ENCODE measurements at places on chromosomes 1 and 21.

- DNase-seq, result no peak
These were observed 76.7 kb upstream of the GPR88 start for GRCh38 chr1:100461222-100461621.

GRCh38 chr21:29413683-29414082, 115.0 kb downstream of the BACH1 start:
- no peak for DNase-seq

- no peak for DNase-seq
These were observed 5.4 kb upstream of the SFN start for GRCh38 chr1:26857473-26858060.

- DNase-seq, result no peak
These were observed 318.9 kb downstream of the SEC16B start for GRCh38 chr1:177650947-177651346.

- DNase-seq, result peak; percentile 31
These were observed 85.0 kb downstream of the MRPL37 start for GRCh38 chr1:54284781-54285529.

DNA sequence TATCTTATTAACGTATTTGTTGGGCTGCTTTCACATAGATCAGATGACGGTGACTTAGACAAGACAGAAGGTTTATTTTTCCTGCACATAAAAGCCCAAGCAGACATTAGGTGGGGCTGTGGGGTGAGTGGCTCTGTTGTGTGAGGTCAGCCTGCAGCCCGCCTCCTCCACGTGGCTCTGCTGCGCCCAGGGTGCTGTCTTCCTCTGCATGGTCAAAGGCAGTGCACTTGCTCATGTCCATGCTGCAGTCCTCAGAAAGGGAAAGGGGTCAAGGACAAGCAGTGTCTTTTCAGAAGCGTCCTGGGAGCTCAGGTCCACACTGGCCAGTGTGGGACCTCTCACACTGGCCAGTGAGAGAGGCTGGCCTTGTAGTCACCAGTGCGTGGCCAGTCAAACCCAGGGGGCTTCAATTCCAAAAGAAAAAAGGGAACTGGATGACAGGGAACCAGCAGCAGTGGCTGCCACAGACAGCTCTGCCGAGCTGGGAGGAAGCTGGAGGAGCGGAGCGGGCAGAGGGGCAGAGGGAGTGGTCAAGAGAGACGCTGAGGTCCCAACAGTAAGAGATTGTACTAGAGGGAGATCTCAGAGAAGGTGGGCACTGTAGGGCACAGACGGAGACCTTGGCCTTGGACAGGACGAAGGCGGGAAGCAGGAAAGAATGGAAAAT, 35.9 kb upstream of the SLC45A1 start:
- DNase-seq, result no peak

DNA sequence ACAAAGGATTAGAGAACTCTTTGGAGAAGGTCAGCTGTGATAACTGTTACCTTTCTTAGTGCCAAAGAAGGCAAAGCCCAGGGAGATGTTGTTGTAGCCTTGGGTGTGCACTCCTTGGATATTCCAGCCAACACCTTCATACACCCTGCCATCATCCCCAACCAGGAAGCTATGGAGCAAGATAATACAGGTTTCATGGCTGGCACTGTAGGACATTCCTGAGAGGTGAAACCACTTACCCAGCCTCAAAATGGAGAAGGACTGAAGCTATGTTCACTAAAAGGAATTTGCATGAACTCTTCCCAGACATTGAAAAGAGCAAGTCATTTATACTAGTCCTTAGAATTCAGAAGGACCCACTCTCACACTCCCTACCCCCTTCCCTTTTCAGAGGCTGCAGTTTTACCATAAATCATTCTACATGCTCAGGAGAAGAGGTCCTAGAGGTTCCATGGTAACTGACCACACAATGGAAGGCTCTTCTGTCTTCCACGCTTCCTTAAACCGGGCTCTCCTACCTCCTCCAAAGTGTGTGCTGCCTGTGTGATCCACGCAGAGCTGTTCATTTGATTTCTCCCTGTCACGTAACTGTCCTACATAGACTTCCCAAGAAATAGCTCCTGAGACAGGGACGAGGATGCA, 5.5 kb downstream of the PGLYRP4 start:
- no peak for DNase-seq

GRCh38 chr1:30906631-30907441, 1.7 kb downstream of the SDC3 start:
- no peak for DNase-seq

DNA sequence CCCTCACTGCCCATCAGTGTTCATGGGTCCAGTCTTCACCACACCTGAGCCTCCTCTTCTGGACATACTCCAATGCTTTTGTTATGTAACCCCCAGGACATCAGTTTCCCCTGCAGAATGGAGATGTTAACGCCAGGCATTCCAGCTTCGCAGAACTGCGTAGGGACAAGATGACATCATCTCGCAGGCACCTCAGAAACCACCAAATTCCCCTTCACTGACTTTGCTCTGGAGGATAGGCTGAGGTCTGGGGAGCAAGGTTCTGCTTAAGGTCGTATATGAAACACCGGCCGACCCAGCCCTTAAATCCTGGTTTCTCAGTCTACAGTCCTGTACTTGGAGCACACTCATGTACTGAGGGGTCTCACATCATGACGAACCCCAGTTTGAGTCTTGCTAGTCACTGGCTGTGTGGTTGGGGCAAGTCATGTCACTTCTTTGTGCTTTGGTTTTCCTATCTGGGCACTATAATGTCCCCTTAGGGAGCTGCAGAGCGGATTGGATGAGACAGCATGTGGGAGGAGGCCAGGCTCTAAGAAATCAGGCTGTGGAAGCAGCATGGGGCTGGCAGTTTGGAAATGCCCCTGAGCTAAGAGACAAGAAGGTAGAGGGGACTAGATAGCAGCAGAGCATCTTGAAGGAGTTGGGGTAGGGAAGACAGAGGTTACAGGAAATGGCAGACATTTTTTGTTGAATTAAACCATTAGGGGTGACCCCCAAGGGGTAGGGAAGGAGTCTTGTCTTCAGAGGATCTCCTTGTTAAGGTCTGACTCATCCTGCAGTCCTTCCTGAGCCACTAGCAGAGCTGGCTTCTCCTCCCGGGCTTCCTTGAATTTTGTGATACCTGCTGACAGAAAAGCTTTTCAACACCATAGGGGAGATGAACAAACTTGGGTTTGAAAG, 138.3 kb downstream of the FOXD2 start:
- no peak for DNase-seq

- no peak for DNase-seq
These were observed at the start of gene CLDN17 for GRCh38 chr21:30166705-30167104. Gene CLDN17 (minus strand): TSS chr21:30166805. CDS start chr21:30166617, 188 bp downstream.

GRCh38 chr1:169012416-169012815, 94.1 kb upstream of the ATP1B1 start:
- DNase-seq, result no peak

GRCh38 chr21:39041816-39042215, 141.4 kb downstream of the PSMG1 start:
- no peak for DNase-seq

DNA sequence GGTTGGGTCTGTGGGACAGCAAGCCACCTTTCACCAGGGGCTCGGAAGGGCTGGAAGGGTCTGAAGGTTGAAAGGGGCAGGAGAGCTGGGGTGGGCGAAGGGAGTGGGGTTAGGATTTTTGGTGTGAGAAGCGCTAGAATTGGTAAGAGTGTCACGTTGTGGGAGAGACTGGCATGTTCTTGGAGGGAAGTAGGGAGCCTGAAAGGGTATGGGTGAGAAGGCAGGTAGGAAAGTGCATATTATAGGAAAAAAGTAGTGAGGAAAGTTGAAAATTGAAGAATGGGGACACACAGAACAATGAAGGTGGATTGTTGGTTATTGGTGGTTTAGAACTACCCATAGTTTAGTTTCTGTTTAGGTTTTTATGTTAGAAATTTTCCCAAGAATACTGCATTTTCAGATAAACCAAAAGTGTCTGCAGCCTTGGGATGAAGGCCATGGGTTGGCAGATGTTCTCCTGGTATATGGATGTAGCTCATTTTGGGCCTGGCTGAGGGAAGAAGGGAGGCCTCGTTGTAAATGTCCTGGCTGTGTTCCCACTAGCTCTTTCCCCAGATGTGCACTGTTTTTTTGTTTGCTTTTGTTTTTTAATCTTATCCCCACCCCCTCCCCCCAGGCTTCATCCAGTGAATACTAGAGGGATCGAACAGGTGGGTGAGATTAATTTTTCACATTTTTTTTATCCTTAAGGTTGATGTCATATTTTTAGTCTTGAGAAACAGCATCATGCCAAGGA, 1.2 kb downstream of the LRRC42 start:
- no peak for DNase-seq

GRCh38 chr1:6445062-6445763, 20.6 kb downstream of the ESPN start:
- DNase-seq, result peak; percentile 60

DNA sequence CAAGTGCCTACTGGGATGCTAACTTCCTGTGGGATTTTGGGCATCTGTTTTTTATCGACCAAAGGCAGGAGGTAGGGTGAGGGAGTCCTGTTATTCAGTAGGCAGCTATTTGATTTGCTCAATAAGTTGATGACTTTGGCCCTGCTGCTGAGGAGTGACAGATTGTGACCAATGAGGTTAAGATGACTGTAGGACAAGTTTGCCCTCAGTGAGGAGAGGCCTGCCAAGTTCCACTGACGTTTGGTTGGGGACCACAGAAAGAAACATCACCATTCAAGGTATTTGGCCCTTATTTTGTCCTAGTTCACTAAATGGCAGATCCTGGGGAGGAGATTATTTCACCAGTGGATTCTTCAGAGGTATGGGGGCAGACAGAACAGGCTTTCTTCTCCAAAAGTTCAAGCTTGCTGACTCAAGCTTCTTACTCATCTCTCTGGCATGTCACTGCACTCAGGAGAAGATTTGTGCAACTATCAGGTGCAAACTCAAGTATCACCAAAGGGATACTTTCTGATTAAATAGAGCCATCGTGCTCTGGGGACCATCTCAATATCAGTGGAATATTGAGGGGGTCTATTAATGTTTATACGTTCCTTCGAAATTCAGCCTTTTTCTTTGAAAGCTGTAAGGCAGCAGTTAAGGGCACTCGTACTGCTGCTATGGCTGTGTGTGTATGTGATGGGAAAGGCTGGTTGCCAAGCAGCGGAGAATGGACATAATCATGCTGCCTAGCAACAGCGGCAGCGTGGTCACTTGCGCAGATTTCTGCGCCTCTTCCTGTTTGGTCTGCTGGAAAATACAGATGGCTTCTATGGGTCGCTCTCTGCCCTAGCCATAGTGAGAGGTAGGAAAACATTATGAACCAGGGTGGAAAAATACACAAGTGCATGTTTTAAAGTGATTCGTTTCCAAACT, 78.7 kb downstream of the PBX1 start:
- DNase-seq, result no peak

GRCh38 chr1:9808459-9808858, 15.3 kb downstream of the CLSTN1 start:
- DNase-seq, result no peak

DNA sequence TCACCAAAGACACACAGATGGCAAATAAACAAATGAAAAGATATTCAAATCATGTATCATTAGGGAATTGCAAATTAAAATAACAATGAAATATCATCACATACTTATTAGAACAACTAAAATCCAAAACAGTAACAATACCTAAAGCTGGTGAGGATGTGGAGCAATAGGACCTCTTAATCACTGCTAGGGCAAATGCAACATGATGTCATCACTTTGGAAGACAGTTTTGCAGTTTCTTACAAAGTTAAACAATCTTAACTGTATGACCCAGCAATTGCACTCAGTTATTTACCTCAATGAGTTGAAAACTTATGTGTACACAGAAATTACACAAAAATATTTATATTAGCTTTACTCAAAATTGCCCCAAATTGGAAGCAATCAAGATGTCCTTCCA, 47.3 kb downstream of the SELENOF start:
- no peak for DNase-seq

- DNase-seq, result no peak
These were observed 63.1 kb downstream of the PTPRU start for GRCh38 chr1:29299446-29299845.

- no peak for DNase-seq
These were observed 22.2 kb upstream of the EIF4G3 start for GRCh38 chr1:21198929-21199328.

DNA sequence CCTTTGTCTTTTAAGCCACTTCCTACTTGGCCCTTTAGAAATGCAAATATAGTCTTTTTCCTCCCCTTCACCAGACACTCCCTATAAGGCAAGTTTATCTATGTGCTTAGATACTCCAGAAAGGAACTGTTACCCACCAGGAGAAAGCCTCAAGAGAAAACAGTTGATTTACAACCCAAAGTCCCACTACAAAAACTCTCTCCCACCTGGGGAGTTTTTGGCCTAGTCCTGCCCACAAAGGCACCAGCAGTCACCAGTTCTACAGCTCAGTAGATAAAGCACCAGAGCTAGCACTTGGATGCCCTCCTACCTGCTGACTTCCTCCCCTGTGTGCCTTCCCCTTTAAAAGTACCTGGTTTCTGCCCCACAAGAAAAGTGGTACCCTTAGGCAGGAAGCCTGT, 27.7 kb upstream of the HAO2 start:
- DNase-seq, result no peak

- no peak for DNase-seq
These were observed 24.4 kb upstream of the WDR26 start for GRCh38 chr1:224458996-224459395.

- no peak for DNase-seq
These were observed 11.2 kb upstream of the GATAD2B start for GRCh38 chr1:153933955-153934354.

GRCh38 chr21:15319727-15320126, 254.9 kb upstream of the NRIP1 start:
- DNase-seq, result no peak

DNA sequence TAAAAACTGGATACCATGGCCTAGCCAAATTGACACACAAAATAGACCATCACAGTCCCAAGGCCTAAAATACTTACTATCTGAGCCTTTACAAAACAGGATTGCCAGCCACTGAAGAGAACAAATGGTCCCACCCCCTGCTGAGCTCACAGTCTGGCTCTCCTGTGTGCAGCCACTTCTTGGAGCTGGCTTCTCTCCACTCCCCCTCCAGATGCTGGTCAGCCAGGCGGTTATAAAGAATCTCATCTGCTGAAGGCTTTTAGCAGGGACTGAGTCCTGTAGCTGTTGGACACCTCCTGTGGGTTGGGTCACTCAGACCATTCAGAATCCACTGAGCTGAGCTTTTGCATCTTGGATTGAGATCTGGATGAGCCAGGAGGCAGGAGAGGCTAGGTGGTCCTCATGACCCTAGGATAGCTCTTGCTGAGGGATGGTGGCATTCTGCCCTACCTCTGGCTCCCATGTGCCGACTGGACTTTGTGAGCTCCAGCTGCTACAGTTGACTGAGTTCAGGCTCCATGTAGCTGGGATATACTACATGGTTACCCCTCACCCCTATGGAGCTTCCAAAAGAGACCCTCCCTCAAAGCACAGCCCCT, 16.1 kb downstream of the OXCT2 start:
- no peak for DNase-seq

- DNase-seq, result no peak
These were observed 66.1 kb downstream of the TTC3 start for GRCh38 chr21:37139154-37139553.

Data from stimulated activated CD4-positive, alpha-beta T cell treated with anti-CD3 and anti-CD28 coated beads, Interleukin-15, amount 100 ng/mL, for 24 hours (primary cell).